Neural progenitor cell (in vitro differentiated cells): ENCODE measurements at places on chromosomes 12 and 14.

GRCh38 chr14:101219896-101220703, 316.6 kb upstream of the RTL1 start:
- no peak overlapping the region for H3K27ac ChIP-seq
- H3K4me3 ChIP-seq, result no peak overlapping the region
- H3K27me3 ChIP-seq, result no peaks in the 10 kb centered on the region

- no peak for DNase-seq
- H3K4me3 ChIP-seq, result no peak overlapping the region
- no peaks in the 10 kb centered on the region for H3K36me3 ChIP-seq
- H3K4me1 ChIP-seq, result no peaks in the 10 kb centered on the region
Observed at GRCh38 chr12:71276541-71276940, 118.7 kb upstream of the TSPAN8 start.

GRCh38 chr14:49920935-49921334, 28.1 kb downstream of the ARF6 start:
- H3K27ac ChIP-seq, result no peak overlapping the region
- H3K4me1 ChIP-seq, result no peaks in the 10 kb centered on the region
- no peaks in the 10 kb centered on the region for H3K27me3 ChIP-seq
- no peak for DNase-seq

- no peak overlapping the region for H3K4me3 ChIP-seq
- H3K4me1 ChIP-seq, result no peaks in the 10 kb centered on the region
- no peak overlapping the region for H3K27ac ChIP-seq
- no peak for DNase-seq
- peaks cover 47% of the 10 kb centered on the region for H3K27me3 ChIP-seq
Observed at GRCh38 chr14:103128631-103129300, 5.5 kb downstream of the TNFAIP2 start.

GRCh38 chr12:84643993-84644392, 268.6 kb downstream of the SLC6A15 start:
- no peaks in the 10 kb centered on the region for H3K27me3 ChIP-seq
- H3K4me1 ChIP-seq, result no peaks in the 10 kb centered on the region
- no peak overlapping the region for H3K4me3 ChIP-seq
- H3K36me3 ChIP-seq, result no peaks in the 10 kb centered on the region
- no peak for DNase-seq
- H3K27ac ChIP-seq, result no peak overlapping the region

DNA sequence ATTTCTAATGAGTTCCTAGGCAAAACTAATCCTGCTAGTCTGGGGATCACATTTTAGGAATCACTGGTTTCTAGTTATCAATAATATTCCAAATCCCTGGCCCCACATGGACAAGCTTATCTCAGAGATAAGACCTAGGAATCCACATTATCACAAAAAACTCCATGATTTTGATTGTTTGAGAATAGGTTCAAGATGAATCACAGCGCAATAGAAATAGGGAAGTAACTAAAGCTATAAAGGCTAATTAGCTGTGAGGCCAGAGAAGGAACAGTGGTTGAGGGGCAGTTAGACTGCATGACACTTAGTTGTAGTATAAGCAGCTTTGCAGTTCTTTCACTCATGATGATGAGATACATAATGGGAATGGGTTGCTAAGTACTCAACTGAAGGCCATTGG, 13.1 kb upstream of the ATP5F1B start:
- no peaks in the 10 kb centered on the region for H3K4me1 ChIP-seq
- DNase-seq, result no peak
- H3K27me3 ChIP-seq, result no peaks in the 10 kb centered on the region
- peaks cover under 1% of the 10 kb centered on the region for H3K36me3 ChIP-seq
- H3K27ac ChIP-seq, result no peak overlapping the region

DNA sequence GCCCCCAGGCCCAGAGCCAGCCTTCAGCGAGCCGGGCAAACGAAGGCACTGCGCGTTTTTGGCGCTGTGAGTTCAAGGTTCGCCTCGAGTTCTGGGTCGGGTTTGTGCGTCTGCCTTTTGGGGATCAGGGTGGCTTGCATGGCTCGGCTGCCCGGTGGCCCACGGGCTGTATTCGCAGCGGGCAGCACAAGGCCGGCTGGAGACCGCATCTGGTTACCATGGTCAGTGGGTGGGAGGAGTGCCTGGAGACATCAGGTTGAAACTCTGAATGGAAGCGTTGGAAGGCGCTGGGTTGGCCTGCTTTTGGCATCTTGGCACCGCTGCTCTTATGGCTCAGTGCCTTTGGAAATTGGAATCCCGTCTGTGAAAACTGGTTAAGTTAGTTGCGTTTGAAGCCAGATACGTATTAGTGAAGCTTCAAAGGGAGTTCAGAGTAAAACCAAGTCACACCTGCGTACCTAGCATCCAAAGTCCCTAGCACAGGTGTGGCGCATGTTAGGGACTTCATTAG, 50.9 kb downstream of the SNAPC1 start:
- DNase-seq, result peak; percentile 27
- peaks cover 65% of the 10 kb centered on the region for H3K27me3 ChIP-seq
- H3K27ac ChIP-seq, result no peak overlapping the region
- H3K4me1 ChIP-seq, result peaks cover 2% of the 10 kb centered on the region

DNA sequence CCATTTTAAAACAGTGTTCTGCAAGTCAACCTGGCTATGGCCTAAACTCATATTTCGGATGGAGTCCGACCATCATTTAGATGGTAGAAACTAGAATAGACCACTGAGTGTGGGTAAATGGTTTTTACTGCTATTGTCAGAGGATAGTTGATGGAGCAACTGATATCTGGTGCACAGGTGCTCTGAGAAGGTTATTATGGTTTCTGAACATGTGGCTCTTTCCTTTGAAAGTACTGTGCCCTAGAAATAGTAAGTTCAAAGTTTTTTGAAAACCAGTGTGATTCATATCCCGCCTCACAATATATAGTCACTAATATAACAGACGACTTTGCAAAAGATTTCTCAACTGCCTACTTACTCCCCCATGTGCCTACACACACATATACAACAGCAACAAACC, 64.4 kb upstream of the BTG1 start:
- no peaks in the 10 kb centered on the region for H3K36me3 ChIP-seq
- DNase-seq, result no peak

DNA sequence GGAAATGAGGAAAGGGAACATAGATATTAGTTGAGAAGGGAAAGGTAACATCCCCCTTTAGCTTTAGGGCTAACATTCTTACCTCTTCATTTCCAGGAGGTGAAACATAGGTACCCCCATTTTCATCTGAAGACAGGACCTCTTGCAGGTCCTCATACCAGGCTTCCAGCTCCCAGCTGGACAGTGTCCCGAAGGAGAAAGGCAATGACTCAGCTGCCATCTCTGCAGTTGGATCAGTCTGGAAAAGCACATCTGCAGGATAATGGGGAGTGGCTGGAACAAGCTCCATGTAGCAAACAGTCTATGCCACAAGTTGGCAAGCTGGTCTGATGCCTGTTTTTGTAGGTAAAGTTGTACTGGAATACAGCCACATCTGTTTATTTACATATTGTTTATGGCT, 3.1 kb downstream of the DDIT3 start:
- DNase-seq, result no peak
- peaks cover 22% of the 10 kb centered on the region for H3K4me1 ChIP-seq
- no peak overlapping the region for H3K27ac ChIP-seq
- no peak overlapping the region for H3K4me3 ChIP-seq
- no peaks in the 10 kb centered on the region for H3K27me3 ChIP-seq

DNA sequence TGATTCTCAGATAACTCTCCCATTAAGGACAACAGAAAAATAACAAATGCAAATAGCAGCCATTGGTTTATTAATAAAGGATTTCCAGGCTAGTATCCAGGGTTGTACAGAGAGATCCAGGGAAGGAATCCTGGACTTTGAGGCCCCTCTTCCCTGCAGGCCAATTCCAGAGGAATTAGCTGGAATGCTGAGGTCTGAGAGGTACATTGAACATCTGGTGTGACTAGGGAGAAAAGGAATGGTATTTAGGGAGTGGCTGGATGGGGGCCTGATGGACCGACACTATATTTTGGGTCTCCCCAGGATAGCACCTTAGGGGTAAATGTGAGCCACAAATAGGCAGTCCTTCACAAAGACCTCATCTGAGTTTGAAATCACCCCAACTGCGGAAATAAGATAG, 924.5 kb downstream of the AACS start:
- no peaks in the 10 kb centered on the region for H3K27me3 ChIP-seq
- no peak overlapping the region for H3K27ac ChIP-seq
- no peak overlapping the region for H3K4me3 ChIP-seq
- H3K4me1 ChIP-seq, result peaks cover 6% of the 10 kb centered on the region
- H3K36me3 ChIP-seq, result no peaks in the 10 kb centered on the region
- DNase-seq, result no peak

- H3K36me3 ChIP-seq, result no peaks in the 10 kb centered on the region
- no peak for DNase-seq
- no peaks in the 10 kb centered on the region for H3K27me3 ChIP-seq
- no peak overlapping the region for H3K27ac ChIP-seq
Observed at GRCh38 chr14:22433069-22433468, 156.0 kb downstream of the DAD1 start.

DNA sequence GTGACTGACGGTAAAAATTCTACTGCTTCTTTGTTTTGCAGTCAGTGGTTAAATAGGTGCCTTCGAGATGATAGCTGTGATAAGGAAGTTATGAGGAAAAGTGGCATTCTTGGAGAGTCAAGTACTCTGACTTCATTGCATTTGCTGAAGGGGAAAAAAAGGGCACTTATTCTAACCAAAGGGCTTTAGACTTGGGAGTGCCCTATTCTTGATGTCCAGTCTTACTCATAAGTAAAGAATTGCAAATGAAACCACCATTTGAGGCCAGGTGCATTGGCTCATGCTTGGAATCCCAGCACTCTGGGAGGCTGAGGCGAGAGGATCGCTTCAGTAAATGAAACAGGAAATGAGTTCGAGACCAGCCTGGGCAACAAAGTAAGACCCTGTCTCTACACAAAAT, 40.3 kb downstream of the BRAP start:
- no peak overlapping the region for H3K4me3 ChIP-seq
- DNase-seq, result no peak
- no peaks in the 10 kb centered on the region for H3K27me3 ChIP-seq
- H3K36me3 ChIP-seq, result peaks cover 5% of the 10 kb centered on the region
- H3K27ac ChIP-seq, result no peak overlapping the region
- H3K4me1 ChIP-seq, result no peaks in the 10 kb centered on the region

GRCh38 chr12:56260380-56260779, 2.2 kb upstream of the ANKRD52 start:
- H3K4me3 ChIP-seq, result no peak overlapping the region
- H3K27ac ChIP-seq, result no peak overlapping the region
- peaks cover 17% of the 10 kb centered on the region for H3K4me1 ChIP-seq
- H3K36me3 ChIP-seq, result no peaks in the 10 kb centered on the region
